Mesendoderm (in vitro differentiated cells): ENCODE measurements at places on chromosomes 1 and 21.

GRCh38 chr1:42319128-42319851 lies 15.7 kb downstream of the FOXJ3 start:
- DNase-seq: no peak

- peak; percentile 100 for DNase-seq
Measured at GRCh38 chr1:43206600-43207228, 34.6 kb downstream of the CFAP57 start.

DNA sequence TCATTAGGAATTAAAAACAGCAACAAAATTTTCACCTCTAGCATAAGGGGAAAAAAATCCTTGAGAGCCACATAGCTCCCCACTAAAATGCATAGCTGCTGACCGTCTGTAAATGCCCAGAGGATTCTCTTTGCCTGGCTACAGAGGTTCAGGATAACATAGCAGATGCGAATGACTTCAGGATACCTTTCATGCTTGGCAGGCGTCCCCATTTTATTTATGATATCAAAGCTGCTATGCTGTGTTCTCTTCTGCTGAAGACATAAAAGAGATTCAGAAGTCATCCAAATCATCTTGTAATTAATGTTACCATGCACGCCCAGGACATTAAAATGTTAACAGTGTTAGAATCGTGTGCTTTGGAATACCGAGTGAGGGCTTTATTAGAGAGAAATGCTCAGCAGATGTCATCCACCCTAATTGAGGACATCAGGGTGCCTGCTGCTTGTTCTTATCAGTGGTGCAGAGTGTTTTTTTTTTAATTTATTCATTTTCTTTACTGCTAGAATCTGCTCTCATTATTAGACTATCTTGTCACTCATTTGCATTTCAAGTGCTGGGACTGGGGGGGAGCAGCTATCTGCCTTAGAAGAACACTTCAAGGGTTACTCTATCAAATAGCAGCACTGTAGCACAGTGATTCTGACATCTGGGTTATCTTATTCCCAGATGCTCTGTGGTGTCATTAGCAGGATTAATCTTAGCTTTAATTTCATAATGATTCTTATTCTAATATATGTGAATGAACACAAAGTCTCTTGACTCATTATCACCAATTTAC lies 139.5 kb downstream of the ZNF326 start:
- no peak for DNase-seq

DNA sequence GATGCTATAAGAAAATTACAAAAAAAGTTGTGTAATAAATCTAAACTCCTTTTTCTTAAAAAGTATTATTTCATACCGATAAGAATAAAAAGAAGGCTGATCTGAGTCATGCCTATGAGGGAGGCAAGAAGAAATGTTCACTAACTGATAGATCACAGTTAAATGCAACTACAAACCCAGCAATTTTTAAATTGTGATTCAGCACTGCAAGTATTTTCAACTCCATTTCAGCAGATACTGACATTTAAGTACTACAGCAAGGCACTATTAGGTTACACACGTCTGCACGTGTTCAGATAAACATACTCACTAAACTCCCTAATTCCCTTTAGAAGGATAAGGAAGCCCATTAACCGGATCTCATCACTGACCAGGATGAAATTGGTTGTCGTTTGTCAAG lies 213.3 kb upstream of the ZRANB2 start:
- no peak for DNase-seq

- DNase-seq: peak; percentile 59
Measured at GRCh38 chr1:34176830-34177603, at the start of gene C1orf94. Gene C1orf94, plus strand, starts transcription at chr1:34176907. Its CDS starts 883 bp downstream, at chr1:34177790.

GRCh38 chr1:30900486-30900885 lies 8.1 kb downstream of the SDC3 start:
- DNase-seq: no peak

DNA sequence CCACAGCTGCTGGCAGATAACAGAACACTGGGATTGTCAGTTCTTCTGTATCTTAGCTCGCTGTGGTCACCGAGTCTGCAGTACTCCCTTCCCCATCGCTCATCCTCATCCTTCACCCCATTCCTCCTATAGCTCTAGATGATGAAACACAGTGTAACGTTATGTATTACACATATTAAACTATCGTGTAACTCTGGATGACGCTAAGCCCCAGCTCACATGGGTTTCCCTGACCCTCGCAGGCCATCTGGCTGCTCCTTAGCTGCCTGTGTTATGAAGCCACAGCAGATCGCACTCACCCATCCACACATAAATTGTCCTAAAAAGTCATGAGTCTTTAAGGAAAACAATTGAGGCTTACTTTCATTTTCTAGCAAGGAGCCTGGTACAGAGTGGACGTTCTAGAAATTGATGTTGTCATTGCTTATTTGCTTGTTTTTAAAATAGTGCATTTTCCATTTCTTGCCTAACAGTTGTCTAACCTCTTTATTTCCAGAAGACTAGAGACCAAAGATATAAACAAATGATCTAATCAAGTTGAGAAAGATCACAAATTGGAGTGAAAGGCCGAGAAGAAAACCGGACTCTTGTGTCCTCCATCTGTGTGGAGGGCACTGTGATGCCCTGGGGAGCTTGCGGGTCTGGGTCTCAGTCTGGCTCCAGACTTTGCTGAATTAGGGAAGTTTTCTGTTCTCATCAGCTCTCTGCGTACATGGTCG lies 24.3 kb upstream of the PCP4 start:
- no peak for DNase-seq

- no peak for DNase-seq
Measured at GRCh38 chr1:220290140-220290761, 18.0 kb upstream of the RAB3GAP2 start.

- DNase-seq: no peak
Measured at GRCh38 chr1:225299624-225300023, 128.2 kb downstream of the LBR start.

- DNase-seq: no peak
Measured at GRCh38 chr1:76481672-76482071, 385.6 kb upstream of the ST6GALNAC5 start.

DNA sequence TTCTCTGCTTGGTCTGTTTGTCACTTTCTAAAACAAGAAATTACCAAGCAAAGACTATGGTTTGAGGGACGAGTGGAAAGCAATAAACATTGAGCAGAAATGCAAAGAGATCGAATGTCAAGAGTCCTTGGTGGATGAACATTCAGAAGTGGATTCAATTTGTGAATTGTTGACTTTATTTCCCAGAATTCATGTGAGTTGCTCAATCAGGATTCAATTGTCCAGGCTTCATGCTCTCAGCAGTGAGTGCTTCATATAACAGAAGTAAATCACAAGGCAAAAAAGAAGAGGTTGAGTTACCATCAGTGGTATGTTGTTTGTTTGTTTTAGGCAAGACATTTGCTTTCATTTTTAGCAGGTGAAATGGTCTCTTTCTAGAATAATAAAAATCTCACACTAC lies 31.9 kb downstream of the NGF start:
- no peak for DNase-seq

GRCh38 chr1:217715681-217716080 lies 84.5 kb downstream of the SPATA17 start:
- no peak for DNase-seq

DNA sequence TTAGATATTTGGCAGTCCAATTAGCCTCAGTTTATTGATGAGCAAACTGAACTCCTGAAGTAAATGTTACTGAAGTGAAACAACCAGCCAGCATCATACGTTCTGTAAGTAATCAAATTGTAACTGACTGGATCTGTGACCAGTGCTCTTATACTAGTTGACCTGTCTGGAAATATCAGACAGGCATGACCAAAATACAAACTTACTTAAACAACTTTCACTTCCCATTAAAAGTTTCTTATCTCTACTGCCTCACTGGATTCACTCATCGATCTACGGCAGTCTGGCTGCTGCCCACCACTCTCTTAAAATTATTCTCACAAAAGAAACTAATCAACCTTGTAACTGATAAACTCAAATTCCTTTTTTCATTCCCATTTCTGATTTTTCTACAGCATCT lies 56.4 kb downstream of the WDR3 start:
- no peak for DNase-seq

GRCh38 chr1:9079988-9080704 lies 10.7 kb upstream of the SLC2A5 start:
- DNase-seq: no peak

DNA sequence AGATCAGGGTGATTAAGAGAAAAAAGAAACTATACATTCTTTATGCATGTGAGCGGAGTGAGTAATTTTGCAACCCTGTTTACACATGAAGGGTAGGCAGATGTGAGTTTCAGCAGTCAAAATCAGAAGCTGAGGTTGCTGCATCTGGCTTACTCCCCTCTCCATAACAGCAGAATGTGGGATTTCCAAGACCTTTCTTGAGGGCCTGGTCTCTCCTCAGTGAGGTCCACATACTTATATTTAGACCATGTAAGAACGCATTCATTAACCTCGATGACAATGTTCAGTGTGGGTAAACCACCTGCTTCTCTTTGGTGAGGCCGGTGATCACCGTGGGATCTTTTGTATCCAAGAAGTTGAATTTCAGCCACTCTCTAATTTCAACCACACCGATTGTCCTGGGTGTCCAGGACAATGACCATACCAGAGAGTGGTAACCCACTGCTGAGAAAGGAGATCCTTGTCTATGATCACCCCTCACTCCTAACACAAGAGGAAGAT lies 18.7 kb upstream of the RAP1A start:
- no peak for DNase-seq

DNA sequence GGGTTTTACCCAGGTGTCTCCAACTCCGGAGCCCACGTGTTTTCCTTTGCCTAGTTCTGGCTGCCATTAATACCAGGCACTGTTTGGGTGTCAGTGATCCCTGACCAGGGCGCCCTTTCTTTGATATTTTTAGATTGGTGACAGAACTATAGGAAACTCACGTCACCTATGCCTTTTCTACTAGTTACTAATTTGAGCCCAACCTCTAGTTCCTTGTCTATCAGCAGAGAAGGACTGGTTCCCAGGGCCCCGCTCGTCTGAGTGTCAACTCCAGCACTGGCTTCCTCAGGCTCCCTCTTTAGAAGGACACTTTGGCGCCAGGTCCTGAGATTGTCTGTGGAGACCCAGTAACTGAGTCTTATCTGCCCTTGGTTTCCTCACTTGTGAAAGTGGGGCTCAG lies 9.4 kb downstream of the MFN2 start:
- no peak for DNase-seq

- peak; percentile 96 for DNase-seq
Measured at GRCh38 chr1:160193091-160193819, 2.9 kb downstream of the CASQ1 start.

- DNase-seq: peak; percentile 7
Measured at GRCh38 chr1:96651517-96651916, 70.1 kb upstream of the PTBP2 start.

GRCh38 chr1:66211521-66211920 lies 322.4 kb upstream of the SGIP1 start:
- no peak for DNase-seq

DNA sequence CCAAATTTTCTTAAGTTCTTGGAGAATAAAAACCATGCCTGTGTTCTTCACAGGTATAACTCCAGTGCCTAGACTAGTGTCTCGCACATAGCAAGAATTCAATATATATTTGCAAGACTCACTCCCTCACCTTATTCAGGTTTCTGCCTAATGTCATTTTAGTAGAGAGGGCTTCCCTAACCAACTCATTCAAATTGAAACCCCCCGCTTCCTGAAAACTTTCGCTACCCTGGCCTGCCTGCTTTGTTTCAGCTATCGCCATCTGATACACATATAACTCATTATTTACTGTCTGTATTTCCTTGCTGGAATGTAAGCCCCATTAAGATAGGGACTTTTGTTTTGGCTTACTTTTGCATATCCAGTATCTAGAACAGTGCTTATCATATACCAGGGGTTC lies 8.6 kb downstream of the YARS1 start:
- no peak for DNase-seq

GRCh38 chr1:151611288-151611790 lies 511 bp upstream of the SNX27 start:
- DNase-seq: peak; percentile 52

DNA sequence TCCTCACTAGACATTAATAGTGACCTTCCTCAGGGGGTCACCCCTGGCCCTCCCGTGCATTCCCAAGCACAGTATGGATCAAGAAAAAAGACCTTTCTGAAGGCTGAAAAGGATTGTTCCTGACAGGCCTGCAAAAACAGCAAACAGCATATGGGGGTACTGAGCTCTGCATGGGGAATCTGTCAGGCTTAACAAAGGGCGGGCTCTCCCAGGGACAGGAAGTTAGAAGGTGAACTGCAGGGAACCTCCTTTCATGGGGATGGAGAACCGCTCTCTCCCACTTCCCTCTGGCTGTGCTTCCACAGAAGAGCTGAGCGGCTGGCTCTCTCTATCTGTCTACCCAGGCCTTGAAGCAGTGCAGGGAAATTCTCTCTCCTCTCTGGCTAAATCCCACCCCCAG lies 91.7 kb downstream of the DTL start:
- DNase-seq: peak; percentile 24

DNA sequence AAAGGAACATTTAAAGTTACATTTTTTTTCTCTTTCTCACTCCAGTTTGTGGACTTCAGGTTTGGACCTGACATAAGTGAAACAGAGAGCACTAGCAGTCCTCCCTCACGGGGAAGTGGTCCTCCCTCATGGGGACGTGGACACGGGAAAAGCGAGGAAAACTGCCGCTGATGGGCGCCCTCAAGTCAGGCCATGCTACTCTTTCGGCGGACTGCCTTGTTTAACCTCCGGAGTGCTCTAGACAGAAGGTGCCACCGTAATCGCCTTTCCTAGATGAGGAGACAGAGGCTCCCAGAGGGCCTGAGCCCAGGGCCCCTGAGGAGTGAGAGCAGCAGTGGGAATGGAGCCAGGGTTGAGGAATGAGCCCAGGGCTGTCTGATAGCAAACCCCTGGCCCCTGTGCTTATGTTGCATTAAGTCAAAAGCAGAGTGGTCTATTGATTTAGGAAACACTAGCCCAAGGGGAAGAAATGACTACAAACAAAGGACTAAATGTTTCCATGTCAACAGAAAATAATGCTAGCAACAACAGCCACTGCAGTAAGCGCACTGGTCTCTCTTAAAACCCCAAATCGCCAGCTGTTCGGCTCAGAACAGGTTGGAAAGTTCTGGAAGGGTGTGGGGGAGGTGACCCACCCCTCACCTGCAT lies 84.1 kb downstream of the DMRTB1 start:
- DNase-seq: no peak

GRCh38 chr1:44212355-44213221 lies 683 bp upstream of the DMAP1 start:
- DNase-seq: no peak

DNA sequence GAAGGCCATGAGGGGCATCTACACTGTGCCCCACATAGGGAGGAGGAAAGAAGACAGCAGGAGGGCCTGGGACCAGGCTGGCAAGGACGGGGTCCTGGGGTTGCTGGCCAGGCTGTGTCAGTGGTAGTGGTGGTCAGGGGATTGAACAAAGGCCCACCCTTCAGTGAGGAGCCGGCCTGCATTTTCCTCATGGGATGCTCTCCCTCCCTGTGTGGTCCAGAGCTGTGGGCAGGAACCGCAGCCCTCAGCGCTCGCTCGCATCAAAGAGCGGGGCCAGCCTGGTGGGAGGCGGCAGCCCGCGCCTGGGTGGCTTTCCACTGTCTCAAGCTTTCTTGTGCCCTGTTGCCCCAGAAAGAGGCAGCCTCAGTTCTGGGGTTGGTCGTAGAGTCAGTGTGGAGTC lies 24.8 kb downstream of the LHX4 start:
- no peak for DNase-seq

DNA sequence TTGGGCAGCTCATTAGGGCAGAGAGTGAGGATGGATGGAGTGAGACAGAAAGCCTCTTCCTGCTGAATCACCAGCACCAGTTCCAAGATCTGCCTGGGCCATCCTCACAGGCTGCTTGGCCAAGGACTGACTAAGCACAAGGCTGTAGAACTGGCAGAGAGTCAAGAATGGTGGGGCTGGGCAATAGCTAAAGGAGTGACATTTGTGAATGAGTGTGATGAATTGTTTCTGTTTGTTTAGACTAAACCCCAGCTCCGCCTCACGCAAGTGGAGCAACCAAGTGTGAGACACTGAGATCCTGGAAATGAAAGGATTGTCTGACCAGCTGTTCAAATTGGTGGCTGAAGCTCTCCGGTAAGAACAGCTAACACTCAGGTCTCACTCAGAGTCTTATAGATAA lies 38.6 kb downstream of the BRINP2 start:
- peak; percentile 10 for DNase-seq
